ENCODE measurements at places on chromosomes 12 and 14. TPM values are rescaled to one million over a fixed set of nuclear protein-coding genes. Genes with fewer than 3 reads are reported as not detected.

GRCh38 chr12:1130164-1130563, 139.1 kb downstream of the ERC1 start:
- H3K27ac ChIP-seq, result no peak overlapping the region
- no peak overlapping the region for H3K4me3 ChIP-seq
- H3K27me3 ChIP-seq, result no peaks in the 10 kb centered on the region
- no peaks in the 10 kb centered on the region for H3K36me3 ChIP-seq

GRCh38 chr14:105793836-105794235, 267.5 kb downstream of the TMEM121 start:
- H3K36me3 ChIP-seq, result no peaks in the 10 kb centered on the region
- H3K27me3 ChIP-seq, result no peaks in the 10 kb centered on the region
- H3K27ac ChIP-seq, result no peak overlapping the region
- H3K4me3 ChIP-seq, result no peak overlapping the region
- H3K4me1 ChIP-seq, result no peaks in the 10 kb centered on the region
- no peak for DNase-seq

DNA sequence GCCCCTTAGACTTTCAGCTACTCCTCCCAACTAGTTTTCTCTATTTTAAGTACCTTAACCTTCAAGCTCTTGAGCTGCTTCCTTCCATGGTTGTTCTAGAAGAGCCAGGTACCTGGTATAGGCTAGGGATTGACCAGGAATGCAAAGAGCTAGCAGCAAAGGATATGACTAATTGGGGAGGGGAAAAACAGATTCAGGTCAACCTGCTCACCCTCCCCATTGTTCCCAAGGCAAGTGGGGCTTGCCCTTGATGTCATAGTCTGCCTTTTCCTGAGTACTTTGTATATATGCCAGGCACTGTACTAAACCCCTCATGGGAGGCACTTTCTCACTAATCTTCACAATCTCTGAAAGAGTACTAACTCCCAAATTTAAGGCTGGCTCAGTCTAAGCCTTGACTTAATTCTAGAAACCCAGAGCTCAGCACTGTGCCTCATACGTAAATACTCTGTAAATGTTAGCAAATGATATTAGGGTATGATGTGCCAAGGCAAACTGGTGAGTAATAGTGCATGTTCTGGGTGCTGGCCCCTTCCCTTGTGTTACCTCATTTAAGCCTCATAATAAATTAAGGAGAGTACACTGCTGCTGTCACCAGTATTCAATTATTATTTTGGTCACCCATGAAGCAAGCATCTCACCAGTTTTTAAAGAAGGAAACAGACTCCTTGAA, 42.2 kb downstream of the SUDS3 start:
- H3K4me1 ChIP-seq, result peaks cover 26% of the 10 kb centered on the region
- H3K27me3 ChIP-seq, result no peaks in the 10 kb centered on the region
- H3K36me3 ChIP-seq, result peaks cover 31% of the 10 kb centered on the region

GRCh38 chr12:54475537-54475936, 2.1 kb upstream of the GTSF1 start:
- no peak overlapping the region for H3K27ac ChIP-seq
- H3K36me3 ChIP-seq, result no peaks in the 10 kb centered on the region
- 0 out of 2 replicates have a peak, but pooled peaks cover 3% of the 10 kb centered on the region for H3K4me1 ChIP-seq
- DNase-seq, result peak; percentile 21
- no peak overlapping the region for H3K4me3 ChIP-seq

GRCh38 chr14:64758025-64758521, 53.8 kb downstream of the PLEKHG3 start:
- H3K27me3 ChIP-seq, result no peaks in the 10 kb centered on the region
- no peak overlapping the region for H3K4me3 ChIP-seq
- peak overlapping the region; percentile 87 for H3K27ac ChIP-seq
- peaks cover 76% of the 10 kb centered on the region for H3K4me1 ChIP-seq
- no peaks in the 10 kb centered on the region for H3K36me3 ChIP-seq

- H3K4me3 ChIP-seq, result no peak overlapping the region
- H3K27ac ChIP-seq, result no peak overlapping the region
- peaks cover 25% of the 10 kb centered on the region for H3K4me1 ChIP-seq
- no peaks in the 10 kb centered on the region for H3K27me3 ChIP-seq
- DNase-seq, result peak; percentile 67
Observed at GRCh38 chr12:90124289-90124688, 415.7 kb upstream of the ATP2B1 start.

DNA sequence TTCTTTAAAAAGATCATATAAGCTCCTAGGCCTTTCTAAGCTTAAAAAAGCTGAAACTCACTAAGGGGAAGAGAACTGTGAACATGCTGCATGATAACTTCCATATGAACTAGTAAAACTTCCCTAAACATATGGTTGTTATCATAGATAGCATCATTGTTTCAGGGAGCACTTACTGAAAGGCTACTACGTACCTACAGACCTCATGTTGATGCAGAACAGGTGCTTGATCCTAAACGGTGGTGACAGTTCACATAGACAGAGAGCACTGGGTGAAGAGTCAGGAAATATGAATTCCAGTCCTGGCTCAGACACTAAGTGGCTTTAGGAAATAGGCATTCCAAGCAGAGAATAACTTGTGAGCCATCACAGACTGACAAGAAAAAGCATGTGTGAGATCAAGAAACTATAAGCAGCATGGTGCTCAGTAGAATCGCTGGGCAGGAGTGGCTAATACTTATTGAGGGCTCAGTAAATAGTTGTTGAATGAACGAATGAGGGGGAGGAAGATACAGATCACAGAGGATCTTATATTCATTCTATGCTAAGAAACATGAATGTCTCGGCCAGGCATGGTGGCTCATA, 78.4 kb upstream of the NUDT4 start:
- no peak for DNase-seq
- no peaks in the 10 kb centered on the region for H3K36me3 ChIP-seq
- H3K4me1 ChIP-seq, result no peaks in the 10 kb centered on the region
- no peak overlapping the region for H3K4me3 ChIP-seq

DNA sequence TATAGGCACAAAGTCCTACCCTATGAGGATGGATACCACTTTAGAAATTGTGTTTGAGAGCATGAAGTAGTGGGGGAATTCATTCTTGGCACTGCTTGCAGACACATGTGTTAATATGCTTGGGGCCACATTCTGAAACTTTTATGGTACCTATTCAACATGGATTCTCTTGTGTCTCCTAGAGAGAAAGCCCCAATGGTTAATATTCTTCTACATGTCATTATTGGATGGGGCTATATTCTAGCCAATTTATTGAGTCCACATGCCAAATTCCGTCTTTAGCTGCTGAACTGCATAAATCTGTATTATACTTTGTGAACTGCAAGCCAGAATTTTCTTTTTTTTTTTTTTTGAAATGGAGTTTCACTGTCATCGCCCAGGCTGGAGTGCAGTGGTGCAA, 140.0 kb downstream of the KICS2 start:
- peaks cover 25% of the 10 kb centered on the region for H3K36me3 ChIP-seq
- H3K4me1 ChIP-seq, result peaks cover 54% of the 10 kb centered on the region
- DNase-seq, result no peak
- H3K27me3 ChIP-seq, result no peaks in the 10 kb centered on the region

- peaks cover 10% of the 10 kb centered on the region for H3K4me1 ChIP-seq
- no peak overlapping the region for H3K27ac ChIP-seq
- no peaks in the 10 kb centered on the region for H3K27me3 ChIP-seq
- no peak overlapping the region for H3K4me3 ChIP-seq
- H3K36me3 ChIP-seq, result no peaks in the 10 kb centered on the region
Observed at GRCh38 chr14:71206766-71207371, 299.6 kb downstream of the PCNX1 start.

- H3K27ac ChIP-seq, result no peak overlapping the region
- no peak overlapping the region for H3K4me3 ChIP-seq
- no peaks in the 10 kb centered on the region for H3K4me1 ChIP-seq
- no peak for DNase-seq
- H3K27me3 ChIP-seq, result no peaks in the 10 kb centered on the region
Observed at GRCh38 chr12:104740668-104741067, 217.4 kb downstream of the SLC41A2 start.

DNA sequence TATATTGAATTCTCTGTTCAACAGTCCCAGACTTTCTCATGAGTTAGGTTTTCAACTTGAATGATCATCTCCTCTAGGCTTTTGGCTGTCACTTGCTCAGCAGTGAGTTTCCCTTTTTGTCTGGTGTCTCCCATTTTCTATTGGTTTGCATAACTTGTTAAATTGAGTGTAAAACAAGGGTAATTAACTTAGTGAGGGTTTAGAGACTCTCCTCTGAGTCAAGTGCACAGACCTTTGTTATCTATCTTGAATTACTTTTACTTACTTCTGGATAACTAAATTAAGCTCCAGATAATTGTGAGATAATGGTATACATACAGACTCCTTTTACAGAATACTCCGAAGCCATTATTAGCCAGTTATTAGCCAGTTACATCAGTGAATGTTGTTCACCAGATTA, 22.0 kb downstream of the MLXIP start:
- peaks cover 2% of the 10 kb centered on the region for H3K36me3 ChIP-seq
- no peak for DNase-seq
- no peaks in the 10 kb centered on the region for H3K27me3 ChIP-seq
- H3K4me3 ChIP-seq, result no peak overlapping the region
- no peak overlapping the region for H3K27ac ChIP-seq

GRCh38 chr14:94773655-94774343, 3.9 kb upstream of the GSC start:
- DNase-seq, result no peak
- peaks cover 35% of the 10 kb centered on the region for H3K27me3 ChIP-seq
- no peaks in the 10 kb centered on the region for H3K4me1 ChIP-seq
- H3K4me3 ChIP-seq, result no peak overlapping the region

DNA sequence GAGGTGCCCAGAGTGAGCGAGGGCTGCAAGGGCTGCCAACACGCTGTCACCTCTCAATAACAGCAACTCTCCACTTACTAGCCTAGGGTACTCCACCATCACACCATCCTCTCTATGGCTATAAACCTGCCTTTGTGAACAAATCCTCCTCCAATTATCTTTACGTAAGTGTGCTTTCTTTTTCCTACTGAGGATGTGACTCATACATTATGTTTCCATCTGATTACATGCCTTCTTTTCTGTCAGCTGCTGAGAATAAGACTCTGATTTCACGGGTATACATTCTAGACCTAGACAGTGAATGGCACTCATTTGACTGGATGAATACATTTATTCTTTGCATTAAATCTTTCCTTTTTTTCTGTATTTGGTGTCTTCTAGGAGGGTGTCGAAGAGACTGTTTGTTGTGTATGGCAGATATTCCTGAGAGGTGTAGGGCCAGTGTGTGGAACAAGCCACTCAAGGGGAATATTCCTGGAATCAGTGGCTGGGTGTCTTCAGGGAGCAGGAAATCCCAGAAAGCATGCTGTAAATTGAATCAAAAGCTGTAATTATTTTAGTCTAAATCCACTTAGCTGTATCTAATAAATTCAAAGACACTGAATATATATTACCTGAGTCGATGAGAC, 327.3 kb upstream of the TMTC1 start:
- no peak overlapping the region for H3K27ac ChIP-seq
- no peak overlapping the region for H3K4me3 ChIP-seq
- peak; percentile 51 for DNase-seq

- no peak overlapping the region for H3K4me3 ChIP-seq
- no peak for DNase-seq
- no peaks in the 10 kb centered on the region for H3K4me1 ChIP-seq
- H3K27me3 ChIP-seq, result no peaks in the 10 kb centered on the region
- no peak overlapping the region for H3K27ac ChIP-seq
Observed at GRCh38 chr14:90703841-90704737, 112.1 kb downstream of the TTC7B start.

DNA sequence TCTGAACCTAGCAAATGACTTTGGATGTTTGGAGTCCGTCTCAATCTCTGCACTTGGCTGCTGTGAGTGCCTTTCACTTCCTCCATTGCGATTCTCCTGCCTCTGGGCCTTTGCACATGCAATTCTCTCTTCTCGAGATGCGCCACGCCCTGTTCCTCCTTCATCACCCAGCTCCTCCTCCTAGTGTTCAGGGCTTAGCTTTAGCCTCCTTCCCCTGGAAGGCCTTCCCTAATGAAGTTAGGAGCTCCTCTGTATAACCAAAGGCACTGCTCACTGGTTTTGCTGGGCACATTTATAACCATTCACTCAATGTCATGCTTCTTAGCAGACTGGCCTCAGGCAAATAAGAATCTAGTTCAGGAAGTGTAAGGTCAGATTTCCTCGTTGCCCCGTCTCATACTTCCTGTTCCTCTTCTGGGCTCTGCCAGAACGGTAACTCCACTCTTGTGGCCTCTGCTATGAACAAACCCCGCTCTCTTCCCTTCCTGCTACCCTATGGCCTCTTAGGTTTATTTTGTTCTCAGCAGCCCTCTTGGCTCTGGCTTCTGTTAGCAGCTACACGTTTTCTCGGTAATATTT, 171.4 kb downstream of the CRADD start:
- no peaks in the 10 kb centered on the region for H3K4me1 ChIP-seq
- H3K36me3 ChIP-seq, result no peaks in the 10 kb centered on the region
- no peak overlapping the region for H3K4me3 ChIP-seq
- H3K27ac ChIP-seq, result no peak overlapping the region
- H3K27me3 ChIP-seq, result no peaks in the 10 kb centered on the region

GRCh38 chr14:87508333-87508732, 484.6 kb downstream of the GALC start:
- peak; percentile 50 for DNase-seq
- no peaks in the 10 kb centered on the region for H3K36me3 ChIP-seq
- H3K27ac ChIP-seq, result no peak overlapping the region
- H3K27me3 ChIP-seq, result no peaks in the 10 kb centered on the region
- H3K4me3 ChIP-seq, result no peak overlapping the region
- H3K4me1 ChIP-seq, result no peaks in the 10 kb centered on the region

- H3K4me1 ChIP-seq, result no peaks in the 10 kb centered on the region
- H3K27me3 ChIP-seq, result peaks cover 27% of the 10 kb centered on the region
- H3K4me3 ChIP-seq, result no peak overlapping the region
Observed at GRCh38 chr12:114122016-114122415, 155.9 kb upstream of the RBM19 start.

GRCh38 chr14:31476131-31476866, 11.5 kb downstream of the GPR33 start:
- DNase-seq, result no peak
- 0 out of 2 replicates have a peak, but pooled peaks cover 4% of the 10 kb centered on the region for H3K27me3 ChIP-seq
- H3K36me3 ChIP-seq, result no peaks in the 10 kb centered on the region
- H3K4me3 ChIP-seq, result no peak overlapping the region
- H3K4me1 ChIP-seq, result no peaks in the 10 kb centered on the region
- no peak overlapping the region for H3K27ac ChIP-seq

DNA sequence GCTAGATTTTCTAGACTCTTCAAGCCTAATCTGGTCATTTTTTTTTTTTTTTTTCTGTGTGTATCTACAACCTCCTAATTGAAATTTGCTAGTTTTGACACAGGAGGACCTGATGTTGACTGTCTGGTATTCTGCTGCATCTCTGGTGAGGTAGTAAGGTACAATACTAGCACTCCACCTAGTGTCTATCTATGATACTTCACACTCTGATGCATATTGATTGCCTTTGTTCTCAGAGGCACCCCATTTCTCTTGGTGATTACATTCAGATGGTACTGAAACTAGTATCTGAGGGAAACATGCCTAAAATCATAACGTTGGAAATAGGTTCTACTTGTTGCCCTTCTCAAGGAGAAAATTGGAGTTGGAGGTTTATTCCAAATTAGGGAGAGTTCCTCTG, 930.5 kb upstream of the NOVA1 start:
- no peaks in the 10 kb centered on the region for H3K4me1 ChIP-seq
- peak; percentile 57 for DNase-seq
- H3K27ac ChIP-seq, result no peak overlapping the region
- H3K4me3 ChIP-seq, result no peak overlapping the region

- peaks cover 35% of the 10 kb centered on the region for H3K27me3 ChIP-seq
- no peaks in the 10 kb centered on the region for H3K36me3 ChIP-seq
- H3K4me3 ChIP-seq, result no peak overlapping the region
- no peak overlapping the region for H3K27ac ChIP-seq
- no peak for DNase-seq
- H3K4me1 ChIP-seq, result no peaks in the 10 kb centered on the region
Observed at GRCh38 chr12:119378903-119379302, 44.4 kb downstream of the CCDC60 start.

The SLC6A15 gene
- not detected for total RNA-seq

The ADCK1 gene
- 4.7 TPM for total RNA-seq

The C12orf54 gene
- total RNA-seq, result not detected

The SRGAP1 gene
- 11.0 TPM for total RNA-seq

Measured in PC-3 (cell line).